ENCODE measurements at places on chromosomes 5 and 9.

- no peak for DNase-seq
Measured at GRCh38 chr5:149452665-149453617, 73.8 kb upstream of the IL17B start.

GRCh38 chr9:136015656-136016571 lies 54.7 kb upstream of the UBAC1 start:
- DNase-seq, result no peak

DNA sequence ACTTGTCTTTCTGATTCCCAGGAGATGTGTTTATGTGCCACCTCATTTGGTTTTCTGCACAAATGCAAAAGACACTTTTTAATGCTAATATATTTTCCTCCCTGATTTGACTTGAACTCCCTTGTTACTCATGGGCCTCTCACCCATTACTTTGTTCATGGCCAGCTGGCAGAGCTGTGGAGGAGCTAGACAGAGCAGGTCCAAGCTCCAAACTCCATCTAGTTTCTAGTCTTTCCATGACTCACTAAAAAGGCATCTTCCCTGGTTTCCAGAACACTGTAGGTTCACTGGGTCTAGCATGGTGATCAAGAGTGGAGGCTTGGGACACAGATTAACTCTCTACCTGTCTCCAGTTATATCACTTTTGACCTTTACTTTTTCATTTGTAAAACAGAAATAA lies 161.0 kb upstream of the SLC28A3 start:
- DNase-seq, result no peak

- no peak for DNase-seq
Measured at GRCh38 chr9:80025796-80026520, 454.2 kb downstream of the TLE4 start.

GRCh38 chr5:180235077-180235476 lies 26.1 kb upstream of the RASGEF1C start:
- no peak for DNase-seq

- DNase-seq, result no peak
Measured at GRCh38 chr5:150774145-150774544, 4.4 kb upstream of the SMIM3 start.

- DNase-seq, result no peak
Measured at GRCh38 chr5:131953969-131954368, 8.5 kb upstream of the MEIKIN start.

DNA sequence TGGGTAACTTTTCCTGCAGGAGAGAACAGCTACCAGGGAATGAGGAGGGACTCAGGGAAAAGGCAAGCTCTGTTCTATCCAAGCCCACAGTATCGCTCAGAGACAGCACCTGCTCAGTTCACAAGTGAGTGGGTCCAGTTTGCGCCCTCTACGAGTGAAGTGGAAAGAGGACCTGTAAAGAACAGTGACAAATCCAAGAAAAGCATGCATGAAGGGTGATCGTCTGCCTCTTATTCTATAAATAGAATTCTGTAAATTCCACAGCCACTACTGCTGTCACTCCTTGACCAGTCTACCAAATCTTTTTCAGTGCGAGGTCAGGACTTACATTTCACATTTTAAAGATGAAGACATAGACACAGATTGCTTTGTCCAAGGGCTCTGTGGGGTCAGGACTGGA lies 117.5 kb downstream of the ENTREP1 start:
- no peak for DNase-seq

DNA sequence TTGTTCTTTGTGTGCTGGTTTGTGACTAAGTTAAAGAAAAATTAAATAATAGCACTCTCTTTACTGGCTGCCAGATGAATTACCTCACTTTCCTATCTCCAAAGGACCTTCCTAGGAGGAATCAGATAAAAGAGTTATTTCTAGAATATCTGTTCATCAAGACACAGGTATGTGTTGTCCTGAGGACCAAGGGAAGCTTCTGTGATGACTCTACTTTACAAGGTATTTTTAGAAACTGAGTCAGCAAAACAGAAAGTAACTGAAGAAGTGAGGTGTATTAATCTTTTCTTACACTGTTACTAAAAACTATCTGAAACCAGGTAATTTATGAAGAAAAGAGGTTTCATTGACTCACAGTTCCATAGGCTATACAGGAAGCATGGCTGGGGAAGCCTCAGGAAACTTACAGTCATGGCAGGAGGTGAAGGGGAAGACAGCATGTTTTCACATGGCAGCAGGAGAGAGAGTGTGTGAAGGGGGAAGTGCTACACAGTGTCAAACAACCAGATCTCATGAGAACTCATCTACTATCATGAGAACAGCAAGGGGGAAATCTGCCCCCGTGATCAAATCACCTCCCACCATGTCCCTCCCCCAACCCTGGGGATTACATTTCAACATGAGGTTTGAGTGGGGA lies 189.2 kb upstream of the DMAC1 start:
- no peak for DNase-seq

DNA sequence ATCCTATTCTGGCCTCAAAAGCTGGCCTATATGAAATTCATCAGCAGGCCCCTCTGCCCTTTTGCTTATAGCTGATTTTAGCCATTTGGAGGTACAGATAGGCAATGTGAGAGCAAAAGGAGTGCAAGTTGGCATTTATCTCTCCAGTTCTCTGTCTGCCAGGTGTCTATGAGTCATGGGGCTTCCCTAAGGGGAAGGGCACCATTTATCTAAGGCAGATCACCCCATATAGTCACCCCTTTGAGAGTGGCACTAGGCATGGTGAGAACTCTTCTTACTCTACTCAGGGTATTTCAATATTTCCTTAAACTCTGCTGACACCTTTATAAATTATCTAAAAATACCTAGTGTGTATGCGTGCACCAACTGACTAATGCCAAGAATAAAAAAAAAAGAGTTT lies 314.7 kb upstream of the CDH6 start:
- no peak for DNase-seq

- no peak for DNase-seq
Measured at GRCh38 chr5:110612794-110613247, 113.7 kb downstream of the TMEM232 start.

GRCh38 chr9:93329629-93330280 lies 121.7 kb upstream of the FAM120A start:
- no peak for DNase-seq

- DNase-seq, result no peak
Measured at GRCh38 chr5:32707418-32707997, 3.6 kb upstream of the NPR3 start.

GRCh38 chr5:19795218-19795617 lies 192.8 kb downstream of the CDH18 start:
- no peak for DNase-seq

DNA sequence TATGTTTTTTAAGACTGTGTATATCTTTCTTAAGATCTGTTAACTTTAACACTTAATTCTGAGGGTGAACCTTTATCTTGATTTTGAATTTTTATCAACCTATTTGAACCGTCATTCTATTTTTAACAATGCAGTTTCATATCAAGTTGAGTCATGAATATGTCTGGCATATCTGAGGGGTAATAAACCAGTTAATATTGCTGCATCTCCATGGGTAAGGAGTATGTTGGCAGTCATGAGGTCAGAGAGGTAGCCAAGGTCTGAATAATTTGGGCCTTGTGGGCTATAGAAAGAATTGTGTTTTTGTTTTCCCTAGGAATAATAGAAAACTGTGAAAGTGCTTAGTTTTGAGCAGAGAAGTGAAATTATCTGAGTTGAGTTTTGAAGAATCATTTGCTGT lies 419.0 kb downstream of the PLK2 start:
- no peak for DNase-seq

GRCh38 chr5:117461403-117461802 lies 886.8 kb upstream of the SEMA6A start:
- DNase-seq, result no peak

GRCh38 chr5:155598552-155598951 lies 585.0 kb downstream of the KIF4B start:
- DNase-seq, result no peak

- DNase-seq, result no peak
Measured at GRCh38 chr9:96651626-96652025, 3.5 kb downstream of the PRXL2C start.

- no peak for DNase-seq
Measured at GRCh38 chr9:24590432-24590831, 44.7 kb upstream of the IZUMO3 start.

DNA sequence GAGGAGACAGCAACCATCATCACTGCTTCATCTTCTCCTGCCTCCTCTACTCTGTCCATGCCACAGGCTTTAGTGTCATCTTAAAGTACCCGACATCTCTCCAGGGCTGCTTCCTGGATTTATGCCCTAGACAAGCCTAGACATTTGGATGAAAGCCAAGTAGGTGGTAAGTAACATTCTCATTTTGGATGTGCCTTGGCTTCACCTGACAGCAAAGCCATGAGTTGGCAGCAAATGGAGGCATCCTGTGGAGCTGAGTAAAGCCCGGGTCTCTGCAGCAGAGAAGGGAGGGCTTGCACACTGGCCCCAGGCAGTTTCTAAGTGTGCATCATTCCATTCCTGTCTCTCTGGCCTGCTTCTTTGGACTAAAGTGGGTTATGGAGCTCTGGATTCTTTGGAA lies 299.1 kb downstream of the DMAC1 start:
- no peak for DNase-seq

GRCh38 chr9:117662651-117663050 lies 41.6 kb upstream of the TLR4 start:
- no peak for DNase-seq

GRCh38 chr5:36681711-36682110 lies 75.3 kb downstream of the SLC1A3 start:
- no peak for DNase-seq

DNA sequence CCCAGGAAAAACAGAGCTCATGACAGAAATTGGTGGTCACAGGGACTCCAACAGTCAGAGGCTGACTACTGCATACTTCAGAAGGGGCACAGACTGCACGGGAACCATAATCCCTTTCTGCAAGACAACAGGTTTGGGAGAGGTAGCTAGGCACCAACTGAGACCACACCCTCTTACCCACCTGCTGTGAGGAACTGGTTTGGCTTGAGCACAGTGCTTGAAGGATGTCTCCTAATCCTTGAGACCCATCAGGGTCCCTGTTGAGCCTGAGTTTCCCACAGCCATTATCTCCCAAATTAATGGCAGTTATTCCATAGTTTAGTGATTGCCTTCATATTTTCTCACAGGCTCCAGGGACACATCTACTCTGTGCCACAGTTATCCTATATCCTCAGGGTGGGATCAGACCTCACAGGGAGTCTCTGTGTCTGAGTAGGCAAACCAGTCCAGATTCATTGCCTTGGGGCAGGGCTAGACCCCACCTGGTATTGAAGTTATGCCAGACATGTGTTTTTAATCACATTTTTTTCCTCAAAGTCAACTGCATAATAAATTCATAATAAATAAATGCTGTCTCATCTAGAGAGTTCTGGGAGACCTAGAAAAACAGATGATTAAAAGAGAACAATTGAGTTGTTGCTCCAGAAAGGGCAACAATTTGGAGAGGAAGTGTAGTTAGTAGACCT lies 9.3 kb upstream of the CAST start:
- DNase-seq, result no peak

GRCh38 chr5:157671592-157672330 lies 428 bp downstream of the C5orf52 start:
- DNase-seq, result no peak

GRCh38 chr5:92916036-92916435 lies 665.0 kb downstream of the NR2F1-AS1 start:
- no peak for DNase-seq

DNA sequence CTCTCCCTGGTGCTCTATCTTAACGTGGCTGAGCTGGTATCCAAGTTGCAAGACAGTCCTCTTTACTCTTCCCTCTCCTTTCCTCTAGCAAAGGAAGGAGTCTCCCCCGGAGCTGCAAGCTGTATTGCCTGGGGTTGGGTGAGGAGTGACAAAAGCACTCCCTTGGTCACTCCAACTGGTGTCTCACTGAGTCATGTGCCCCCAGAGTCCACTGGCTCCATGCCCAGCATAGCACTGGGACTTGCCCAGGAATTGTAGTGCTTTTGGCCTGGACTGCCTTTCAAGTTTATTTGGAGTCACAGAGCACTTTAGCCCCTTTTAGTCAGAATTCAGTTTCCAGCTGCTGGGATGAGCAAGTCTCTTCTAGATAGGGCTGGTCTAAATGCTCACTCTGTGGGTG lies 82.6 kb upstream of the FST start:
- no peak for DNase-seq

- DNase-seq, result no peak
Measured at GRCh38 chr5:118933703-118934102, 54.6 kb downstream of the DTWD2 start.

Data from activated CD8-positive, alpha-beta T cell treated with anti-CD3 and anti-CD28 coated beads for 36 hours (primary cell).